ENCODE measurements at places on chromosomes 16 and 17.

DNA sequence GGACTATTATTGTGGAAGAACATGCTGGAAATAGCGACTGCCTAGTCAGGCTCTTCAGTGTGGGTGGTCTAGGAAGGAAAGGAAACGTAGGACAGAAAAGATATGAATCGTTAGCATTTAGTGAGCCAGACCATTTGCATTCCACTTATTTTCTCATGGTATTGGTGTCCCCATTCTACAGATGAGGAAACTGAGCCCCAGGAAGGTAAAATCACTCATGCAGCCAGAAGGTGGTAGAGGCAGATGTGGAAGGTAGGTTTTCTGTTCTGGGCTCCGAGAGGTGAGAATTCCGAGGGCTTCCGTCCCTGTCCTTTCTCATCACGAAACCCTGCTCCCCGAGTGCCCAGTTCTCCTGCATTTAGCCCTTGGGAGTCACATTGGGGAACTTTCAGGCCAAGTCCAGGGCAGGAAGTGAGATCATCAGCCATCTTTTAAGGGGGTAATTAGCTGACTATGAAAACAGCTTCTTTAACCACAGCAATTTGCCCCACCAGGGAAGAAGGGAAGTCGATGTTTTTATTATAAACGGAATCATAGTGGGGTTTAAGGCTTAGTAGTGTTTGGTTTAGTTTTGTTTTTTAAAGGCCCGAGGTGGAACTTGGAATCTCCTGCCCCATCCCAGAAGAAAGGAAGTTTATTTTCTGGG is 110.7 kb upstream of the IRX3 start:
- DNase-seq: peak; percentile 18

GRCh38 chr17:2123375-2124251 is 68.7 kb downstream of the HIC1 start:
- DNase-seq: no peak

GRCh38 chr17:71180801-71181385 is 939.9 kb upstream of the SOX9 start:
- DNase-seq: peak; percentile 85

GRCh38 chr16:22337849-22338635 is 36.4 kb downstream of the CDR2 start:
- DNase-seq: no peak

DNA sequence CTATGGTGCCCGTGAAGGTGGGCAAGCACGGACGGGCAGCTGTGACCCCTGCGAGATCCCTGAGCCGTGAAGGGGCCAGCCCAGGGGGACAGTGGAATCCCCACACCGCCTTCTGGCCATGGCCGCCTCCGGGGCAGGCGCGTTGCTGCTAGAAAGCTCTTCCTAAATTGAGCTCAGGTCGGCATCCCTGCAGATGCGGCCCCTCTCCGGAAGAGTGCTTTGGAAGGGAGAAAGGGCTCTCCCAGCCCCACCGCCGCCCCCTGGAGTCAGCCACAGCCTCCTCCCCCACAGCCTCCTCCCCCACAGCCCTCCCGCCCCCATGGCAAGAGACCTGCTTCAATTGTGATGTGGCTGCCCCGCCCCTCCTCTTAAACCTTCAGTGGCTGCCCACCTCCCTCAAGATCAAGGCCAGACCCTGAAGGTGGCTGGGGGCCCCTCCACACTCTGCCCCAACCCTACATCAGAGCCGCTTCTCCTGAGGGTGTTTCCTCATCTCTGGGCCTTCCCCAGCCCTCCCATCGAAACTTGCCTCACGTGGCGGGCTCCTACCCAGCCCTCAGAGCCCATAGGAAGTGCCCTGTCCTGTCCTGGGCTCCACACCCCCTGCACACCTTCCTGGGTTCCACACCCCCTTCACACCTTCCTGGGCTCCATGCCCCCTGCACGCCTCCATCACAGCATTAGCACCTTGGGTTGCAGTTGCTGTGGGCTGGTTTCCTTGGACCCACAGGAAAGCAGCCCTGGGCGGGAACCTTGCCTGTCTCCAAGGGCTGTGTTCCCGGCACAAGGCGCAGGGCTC is 5.5 kb upstream of the CBFA2T3 start:
- DNase-seq: no peak

DNA sequence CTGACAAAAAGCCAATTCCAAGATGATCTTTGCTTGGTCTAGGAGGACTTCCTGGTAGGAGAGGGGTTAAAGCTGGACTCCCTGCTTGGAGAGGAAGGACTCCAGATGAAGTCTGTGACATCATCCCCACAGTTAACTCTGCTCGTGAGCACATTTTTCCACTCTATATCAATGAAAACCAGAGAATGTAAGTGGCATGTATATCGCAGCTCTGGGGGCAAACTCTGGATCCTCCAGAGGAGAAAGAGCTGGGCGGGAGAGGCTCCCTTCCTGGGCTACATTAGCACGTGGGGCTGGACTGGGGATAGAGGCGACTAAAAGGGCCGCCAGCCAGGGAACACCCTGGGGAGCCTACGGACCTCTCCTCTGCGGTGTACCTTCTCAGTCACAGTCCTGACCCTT is 34.1 kb downstream of the HIC1 start:
- no peak for DNase-seq

Measured in fibroblast of skin of left quadriceps (primary cell).